ENCODE measurements at places on chromosomes 16 and 17.

DNA sequence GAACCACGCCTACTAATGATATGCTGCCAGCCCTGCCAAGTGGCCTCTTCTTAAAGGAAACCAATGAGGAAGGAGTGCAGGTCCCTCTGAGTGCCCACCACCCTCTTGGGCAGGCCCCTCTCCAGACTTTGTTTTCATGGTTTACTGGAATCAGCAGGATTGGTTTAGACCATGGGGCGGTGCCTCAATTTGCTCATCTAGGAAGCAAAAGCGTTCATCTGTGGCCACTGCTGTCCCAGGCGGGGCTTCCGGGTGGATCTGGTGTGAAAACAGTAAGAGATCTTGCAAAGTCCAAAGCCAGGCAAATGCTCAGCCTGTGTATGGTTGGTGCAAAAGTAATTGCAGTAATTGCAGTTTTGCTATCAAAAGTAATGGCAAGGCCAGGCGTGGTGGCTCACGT is 71.3 kb downstream of the AMFR start:
- no peak for DNase-seq

GRCh38 chr17:74474043-74474792 is 7.8 kb downstream of the CD300A start:
- no peak for DNase-seq

DNA sequence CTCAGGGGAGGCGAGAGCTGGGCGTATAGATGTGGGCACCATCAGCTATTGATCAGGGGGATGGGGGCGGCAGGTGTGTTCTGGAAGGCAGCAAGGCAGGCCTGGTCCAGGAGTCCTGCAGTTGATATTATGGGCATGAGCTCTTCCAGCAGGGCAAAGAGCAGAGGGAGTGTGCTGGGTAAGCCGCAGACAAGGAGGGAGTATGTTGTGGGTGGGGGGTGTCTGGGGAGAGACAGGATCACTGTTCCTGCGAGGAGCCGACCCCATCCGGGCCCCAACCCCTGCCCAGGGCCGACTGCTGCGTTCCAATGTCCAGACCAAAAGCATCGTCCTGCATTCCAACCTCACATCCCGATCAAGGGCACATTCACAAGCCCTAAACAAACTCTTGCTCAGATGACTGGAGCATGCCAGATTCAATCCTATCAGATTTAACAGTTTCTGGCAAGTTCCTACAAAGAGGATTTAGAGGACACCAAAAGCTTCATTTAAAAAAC is 9.2 kb downstream of the MXRA7 start:
- DNase-seq, result no peak

DNA sequence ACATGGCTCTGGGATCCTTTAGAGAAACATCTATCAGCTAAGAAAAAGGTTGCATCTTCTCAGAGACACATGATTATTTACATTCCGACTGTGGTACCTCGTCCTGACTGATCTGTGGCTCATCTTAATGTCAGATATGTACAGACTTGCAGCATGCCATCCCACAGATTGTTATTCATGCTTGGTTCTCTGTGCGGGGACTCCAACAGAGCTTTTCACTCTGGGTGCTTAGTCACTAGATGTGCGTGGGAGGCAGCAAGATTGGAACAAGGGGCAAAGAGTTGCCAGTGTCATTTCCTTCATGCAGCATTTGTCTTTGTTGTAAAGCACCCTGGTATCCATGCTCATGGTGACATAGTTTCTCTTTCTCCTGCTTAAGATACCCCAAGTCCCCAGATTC is 179.1 kb upstream of the CACNG5 start:
- DNase-seq, result no peak

GRCh38 chr16:26058326-26058725 is 366.6 kb downstream of the HS3ST4 start:
- DNase-seq, result no peak

DNA sequence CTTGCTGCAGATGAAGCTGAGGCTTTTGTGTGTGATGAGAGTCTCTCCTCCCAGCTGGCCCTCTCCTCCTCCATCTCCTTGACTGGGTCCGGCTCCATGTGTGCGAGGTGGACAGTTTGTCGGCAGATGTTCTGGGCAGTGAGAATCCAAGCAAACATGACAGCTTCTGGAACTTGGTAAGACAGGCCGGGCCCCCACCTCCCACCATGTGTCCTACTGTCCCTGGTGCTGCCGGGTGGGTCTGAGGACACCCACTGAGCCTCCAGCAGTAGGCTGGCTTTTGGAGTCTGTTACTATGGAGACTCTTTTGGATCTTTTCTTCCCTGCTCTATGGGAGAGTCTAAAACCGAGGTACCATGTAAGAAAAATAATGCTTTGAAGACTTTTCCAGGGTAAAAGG is 12.7 kb downstream of the NUP85 start:
- no peak for DNase-seq

DNA sequence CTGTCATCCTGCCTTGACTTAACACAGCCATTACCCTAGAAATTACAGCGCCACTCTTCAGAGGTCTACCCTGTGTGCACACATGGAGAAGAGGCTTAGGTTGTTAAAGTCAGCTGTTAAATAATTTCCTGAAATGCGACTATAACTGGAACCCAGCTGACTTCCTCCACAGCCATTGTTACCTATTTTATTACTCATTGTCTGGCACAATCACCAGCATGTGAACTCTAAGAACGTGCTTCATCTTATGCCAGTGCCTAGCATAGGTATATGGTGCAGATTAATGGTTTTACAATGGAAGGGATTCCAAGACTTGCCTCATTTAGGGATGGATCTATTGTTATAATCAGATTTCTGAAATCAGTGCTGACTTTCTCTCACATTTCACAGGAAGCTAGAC is 11.9 kb downstream of the RDM1 start:
- DNase-seq, result no peak

DNA sequence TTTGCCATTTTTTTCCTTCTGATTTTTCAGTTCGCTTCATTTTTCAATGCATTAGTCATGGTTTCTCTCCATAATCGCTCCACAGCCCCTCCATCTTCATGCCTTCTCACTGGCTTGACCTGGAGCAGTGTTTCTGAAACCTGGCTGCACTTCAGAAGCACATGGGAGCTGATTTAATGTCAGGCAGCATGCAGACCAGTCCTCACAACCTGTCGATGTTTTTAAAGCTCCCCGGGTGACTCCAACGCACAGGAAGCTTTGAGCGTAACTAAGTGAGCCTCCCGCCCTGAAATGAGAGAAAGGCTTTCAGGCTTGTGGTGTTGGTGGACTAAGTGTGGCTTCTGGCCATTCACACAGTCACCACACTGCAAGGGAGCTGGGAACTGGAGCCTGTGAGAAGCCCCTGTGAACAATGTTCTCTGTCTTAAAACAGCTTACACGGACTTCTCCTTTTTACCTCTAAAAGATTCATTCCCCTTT is 16.8 kb upstream of the DRG2 start:
- DNase-seq, result no peak
